Non-pigmented ciliary epithelial cell (primary cell): ENCODE measurements at places on chromosomes 7 and 10.

DNA sequence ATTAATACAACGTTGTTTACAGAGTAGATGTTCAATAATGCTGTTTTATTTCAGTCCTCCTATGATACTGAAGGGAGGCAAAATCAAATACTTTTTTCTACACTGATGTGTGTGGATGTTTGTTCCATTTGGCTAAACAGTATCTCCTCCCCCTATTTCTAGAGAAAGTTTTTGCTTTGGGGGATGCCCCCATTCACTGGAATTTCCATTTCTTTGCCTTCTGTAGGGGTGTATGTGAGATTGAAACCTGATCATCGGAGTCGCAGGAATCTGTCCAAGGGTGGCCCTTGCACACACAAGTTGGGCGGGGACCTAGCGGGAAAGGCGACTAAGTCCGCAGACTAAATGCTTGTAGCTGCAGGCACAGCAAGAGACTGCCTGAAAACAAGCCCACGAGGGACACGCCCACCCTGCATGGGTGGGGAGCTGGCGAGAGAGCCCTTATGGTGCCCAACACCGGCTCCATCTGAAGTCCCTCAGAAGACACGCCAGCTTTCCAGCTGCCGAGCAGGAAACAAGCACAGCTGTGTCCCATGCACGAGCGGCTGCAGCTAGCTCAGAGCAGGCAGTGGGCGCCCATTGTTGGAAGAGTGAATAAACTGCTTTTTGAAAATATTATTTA lies 58.0 kb downstream of the ESYT2 start:
- DNase-seq, result no peak

GRCh38 chr7:106122713-106123112 lies 10.6 kb upstream of the SYPL1 start:
- no peak for DNase-seq

GRCh38 chr7:70014472-70015177 lies 416.4 kb downstream of the AUTS2 start:
- DNase-seq, result no peak

- no peak for DNase-seq
Measured at GRCh38 chr7:65453341-65454030, 79.8 kb downstream of the ZNF92 start.

DNA sequence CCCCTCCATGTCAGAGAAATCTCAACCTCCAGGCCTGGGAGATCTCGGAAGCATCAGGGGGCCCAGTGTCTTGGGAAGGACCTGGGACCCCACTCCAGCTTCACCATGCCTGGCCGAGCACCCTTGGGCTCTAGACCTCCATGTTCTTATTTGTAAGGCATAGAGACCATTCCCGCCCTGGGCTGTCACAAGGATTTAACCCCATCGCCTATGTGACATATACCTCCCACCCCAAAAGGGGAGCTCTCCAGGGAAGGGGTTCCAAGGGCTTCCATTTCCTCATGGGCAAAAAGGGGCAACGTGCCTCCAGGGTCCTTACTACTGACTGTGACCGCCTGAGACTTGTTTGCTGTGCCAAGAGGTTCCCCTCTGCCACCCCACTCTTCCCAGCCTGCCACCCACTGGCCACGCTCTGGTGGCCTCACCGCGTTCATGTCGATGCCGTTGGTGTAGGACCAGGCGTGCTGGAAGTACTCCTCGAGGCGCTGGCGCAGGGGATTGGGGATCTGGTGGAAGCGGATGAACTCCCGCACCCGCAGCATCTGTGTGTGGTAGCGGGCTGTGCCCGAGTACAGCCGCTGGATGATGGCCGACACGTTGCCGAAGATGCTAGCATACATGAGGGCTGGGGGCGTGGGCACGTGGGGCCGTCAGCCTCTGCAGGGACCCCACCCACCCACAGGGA lies 27.5 kb downstream of the KCNH2 start:
- DNase-seq, result no peak

DNA sequence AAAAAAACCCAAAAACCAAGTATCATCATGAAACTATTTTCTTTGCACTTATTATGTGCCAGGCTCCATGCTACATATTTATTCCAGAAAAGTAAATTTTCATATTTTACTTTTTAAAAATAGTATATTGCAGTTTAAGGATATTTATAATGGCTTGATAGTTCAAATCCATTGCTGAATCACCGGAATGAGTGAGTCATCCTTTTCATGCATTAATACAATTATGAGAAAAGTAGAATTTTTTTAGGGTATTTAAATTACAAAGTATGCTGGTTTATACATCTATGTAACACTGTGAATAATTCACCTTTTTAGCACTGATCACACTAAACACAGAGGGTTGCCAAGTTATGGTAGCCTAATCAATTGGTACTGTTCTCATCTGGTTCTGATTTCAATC lies 54.3 kb downstream of the SLC16A9 start:
- no peak for DNase-seq
